ENCODE measurements at places on chromosomes 1 and 21.

- DNase-seq, result no peak
Observed at GRCh38 chr21:45403825-45404729, 888 bp upstream of the COL18A1 start.

DNA sequence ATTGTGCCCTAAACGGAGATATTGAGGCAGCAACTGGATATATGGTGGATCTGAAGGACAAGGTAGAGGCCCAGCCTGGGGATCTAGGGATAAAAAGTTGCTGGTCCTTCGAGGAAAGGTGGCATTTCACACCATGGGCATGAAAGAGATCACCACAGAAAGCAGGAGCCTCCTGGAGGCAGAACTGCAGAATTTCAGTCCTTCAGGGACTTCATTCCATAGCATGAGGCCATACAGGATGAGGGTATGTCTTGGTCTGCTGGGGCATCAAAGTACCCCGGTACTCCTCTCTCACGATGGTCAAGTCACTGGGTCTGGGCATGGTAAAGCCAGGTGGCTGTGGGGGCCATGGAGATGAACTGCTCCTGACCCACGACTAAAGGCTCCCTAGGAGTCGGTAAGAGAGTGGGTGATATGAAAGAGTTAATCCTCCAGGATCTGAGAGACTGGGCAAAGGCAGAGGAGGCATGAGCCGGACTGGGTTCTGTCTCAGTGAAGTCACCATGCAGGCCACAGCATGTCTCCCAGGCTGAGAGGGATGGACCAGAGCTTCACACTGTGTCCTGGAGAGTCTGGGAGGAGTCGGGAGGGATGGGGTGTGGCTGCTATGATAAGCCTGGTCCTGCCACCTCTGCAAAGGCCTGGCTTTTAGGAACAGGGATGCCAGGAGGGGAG, 5.8 kb upstream of the SPRR5 start:
- no peak for DNase-seq

GRCh38 chr1:30812076-30812475, 54.5 kb upstream of the LAPTM5 start:
- no peak for DNase-seq

GRCh38 chr1:41174170-41174569, 67.9 kb downstream of the SCMH1 start:
- DNase-seq, result no peak

DNA sequence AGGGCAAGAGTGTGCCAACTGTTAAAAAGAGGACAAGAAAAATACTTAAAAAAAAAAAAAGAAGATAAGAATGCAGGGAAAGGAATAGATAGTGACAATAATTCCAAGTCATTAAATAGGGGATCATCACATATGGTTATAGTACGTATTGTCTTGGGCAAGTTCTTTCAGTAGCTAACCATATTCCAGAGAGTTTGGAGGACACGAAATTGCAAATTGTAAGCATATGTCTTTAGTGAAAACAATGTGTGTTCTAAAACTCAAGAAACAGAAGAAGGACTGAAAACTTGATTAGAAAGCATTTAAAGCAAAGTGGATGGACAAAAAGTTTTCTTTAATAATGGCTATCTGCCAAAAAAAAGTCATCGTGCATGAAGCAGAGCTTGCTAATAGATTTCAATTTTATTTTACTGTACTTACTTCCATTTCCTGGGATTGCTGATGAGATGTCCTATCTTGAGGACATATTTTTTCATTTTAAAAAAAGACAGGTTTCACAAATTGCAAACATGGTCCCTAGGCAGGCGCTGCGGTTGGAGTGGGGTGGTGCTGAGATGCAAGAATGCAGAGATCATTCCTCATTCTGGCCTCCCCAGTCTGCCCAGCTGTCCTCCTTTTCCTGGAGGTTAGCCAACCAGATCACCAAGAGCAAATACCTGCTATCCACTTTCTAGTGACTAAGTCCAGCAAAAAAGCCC, 11.9 kb downstream of the TSPAN2 start:
- no peak for DNase-seq
